ENCODE measurements at places on chromosomes 5 and 9.
A peak's percentile ranks its signal among the peaks of the same experiment; 100 is the strongest.

DNA sequence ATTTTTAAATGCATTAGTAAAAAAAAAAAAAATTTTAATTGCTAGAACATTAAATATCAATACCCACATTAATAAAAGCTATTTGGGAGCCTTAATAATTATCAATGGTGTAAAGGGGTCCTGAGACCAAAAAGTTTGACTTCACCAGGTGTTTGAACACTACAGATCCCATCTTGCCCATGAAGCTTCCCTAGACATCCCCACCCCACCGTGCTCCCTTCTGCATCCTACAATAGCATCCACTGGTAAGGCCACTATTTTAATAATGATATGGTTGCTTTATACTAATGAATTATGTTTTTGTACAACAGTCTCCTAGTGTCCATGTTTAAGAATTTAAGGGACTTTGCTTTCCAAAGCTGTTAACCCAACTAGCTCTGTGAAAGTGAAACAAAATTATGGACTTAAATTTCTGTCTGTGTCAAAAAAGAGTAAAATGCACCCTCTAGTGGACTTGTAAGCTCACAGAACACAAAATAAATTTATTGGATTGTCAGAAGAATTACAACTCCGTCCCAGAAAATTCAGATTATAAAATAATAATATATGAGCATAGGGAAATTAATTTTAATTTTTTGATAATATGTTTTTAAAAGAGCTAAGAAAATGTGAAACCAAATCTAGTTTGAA lies 76.0 kb downstream of the ARL15 start:
- DNase-seq, result peak; percentile 17

GRCh38 chr5:144120661-144121180 lies 49.7 kb downstream of the YIPF5 start:
- DNase-seq, result no peak

DNA sequence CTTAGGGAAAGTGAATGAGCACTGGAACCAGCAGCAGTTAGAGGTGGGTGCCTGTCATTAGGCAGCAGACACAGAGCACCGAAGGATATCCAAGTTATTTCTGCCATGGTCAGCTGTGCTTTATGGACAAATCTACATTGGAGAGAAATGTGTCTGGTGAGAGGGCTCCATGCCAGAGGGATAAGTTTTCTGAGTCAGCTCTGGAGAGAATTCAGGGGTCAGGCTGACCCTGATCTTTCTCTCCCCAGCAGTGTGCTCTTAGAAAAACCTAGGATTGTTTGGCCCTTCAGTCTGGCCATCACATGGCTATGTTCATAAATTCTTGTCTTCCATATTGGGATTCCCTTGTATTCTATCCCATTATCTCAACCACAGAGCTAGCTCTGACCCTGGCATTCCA lies 8.9 kb upstream of the IL17B start:
- no peak for DNase-seq

GRCh38 chr9:121227862-121228261 lies 26.2 kb upstream of the RAB14 start:
- DNase-seq, result no peak

GRCh38 chr9:93894691-93895079 lies 60.5 kb downstream of the BARX1 start:
- DNase-seq, result no peak

DNA sequence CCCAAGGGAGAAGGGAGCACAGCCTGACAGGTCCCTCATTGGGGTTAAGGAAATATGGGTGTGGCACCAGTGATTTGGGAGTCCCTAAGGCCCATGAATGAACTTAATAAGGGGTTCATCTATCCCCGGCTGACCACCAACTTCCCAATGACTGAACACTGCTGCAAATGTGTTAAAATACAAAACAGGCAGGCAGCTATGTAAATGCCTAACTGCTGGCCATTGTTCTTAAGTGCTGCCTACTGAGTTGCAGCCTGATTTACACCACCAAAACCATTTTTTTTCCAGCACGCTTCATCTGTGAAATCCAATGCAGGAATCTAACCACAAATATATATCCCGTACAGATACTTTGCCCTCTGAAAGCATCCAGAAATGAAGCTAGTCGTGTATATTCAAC lies 478.5 kb downstream of the PTPRD start:
- DNase-seq, result no peak

- DNase-seq, result no peak
These were observed 4.2 kb downstream of the ASS1 start for GRCh38 chr9:130448771-130449603.

- no peak for DNase-seq
These were observed 64.3 kb downstream of the FEM1C start for GRCh38 chr5:115480271-115480670.

- peak; percentile 44 for DNase-seq
These were observed 1.2 kb downstream of the CKS2 start for GRCh38 chr9:89312222-89312571.

GRCh38 chr9:124527781-124528180 lies 20.6 kb upstream of the NR5A1 start:
- DNase-seq, result no peak

DNA sequence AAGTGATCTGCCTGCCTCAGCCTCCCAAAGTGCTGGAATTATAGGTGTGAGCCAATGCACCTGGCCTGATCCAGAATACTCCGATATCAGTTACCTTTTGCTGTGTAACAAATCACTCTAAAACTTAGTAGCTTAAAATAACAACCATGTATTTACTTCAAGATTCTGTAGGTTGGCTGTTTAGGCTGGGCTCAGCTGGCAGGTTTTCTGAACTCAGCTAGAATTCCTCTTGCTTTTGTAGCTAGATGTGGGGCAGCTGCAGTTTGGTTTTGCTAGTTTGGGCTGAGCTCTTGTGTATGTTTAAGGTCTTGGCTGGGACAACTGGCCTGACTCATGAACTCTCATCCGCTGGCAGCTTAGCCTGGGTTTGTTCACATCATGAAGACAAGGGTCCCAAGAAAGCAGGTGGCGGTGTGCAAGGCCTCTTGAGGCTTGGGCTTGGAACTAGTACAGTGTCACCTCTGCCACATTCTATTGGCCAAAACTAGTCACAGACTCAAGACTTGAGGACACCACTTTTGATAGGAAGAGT lies 138.3 kb upstream of the SHB start:
- no peak for DNase-seq

DNA sequence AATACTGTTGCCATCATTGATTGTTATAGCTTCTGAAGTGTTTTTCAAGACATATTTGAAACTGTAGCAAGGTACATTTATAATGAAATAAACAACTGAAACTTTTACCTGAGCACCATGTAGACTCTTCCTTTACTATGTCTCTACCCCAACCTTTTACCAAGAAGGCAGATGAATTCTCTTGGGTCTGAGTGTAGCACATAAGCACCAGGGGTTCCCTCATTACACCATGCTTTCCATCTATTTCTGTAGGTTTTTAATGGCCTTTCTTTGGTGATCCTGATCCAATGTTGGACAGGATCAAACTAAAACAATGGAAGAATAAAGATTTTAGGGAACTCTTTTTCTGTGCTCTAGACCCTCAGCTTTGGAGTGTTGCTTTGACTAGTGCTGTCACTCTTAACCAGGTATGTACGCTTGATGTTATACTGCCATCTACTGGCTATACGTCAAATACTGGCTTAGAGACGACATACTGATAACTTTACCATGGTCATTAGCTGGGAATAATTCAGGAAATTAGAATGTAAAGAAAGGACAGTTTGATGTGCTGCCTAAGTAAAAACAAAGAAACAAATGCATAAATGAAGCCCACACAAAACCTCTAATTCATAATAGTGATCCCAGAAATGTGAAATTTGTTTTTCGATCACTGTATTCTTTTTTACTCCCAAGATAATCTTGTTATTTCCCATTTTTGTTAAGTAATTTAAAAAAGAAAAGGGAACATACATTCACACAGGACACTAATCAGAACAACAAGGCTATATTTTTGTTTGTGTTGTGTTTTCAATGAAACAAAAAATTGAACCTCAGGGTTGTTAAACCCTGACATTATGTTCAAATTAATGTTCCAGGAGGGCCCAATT lies 30.7 kb downstream of the IFNW1 start:
- DNase-seq, result peak; percentile 70

GRCh38 chr5:141101059-141101458 lies 786 bp downstream of the PCDHB3 start:
- no peak for DNase-seq

DNA sequence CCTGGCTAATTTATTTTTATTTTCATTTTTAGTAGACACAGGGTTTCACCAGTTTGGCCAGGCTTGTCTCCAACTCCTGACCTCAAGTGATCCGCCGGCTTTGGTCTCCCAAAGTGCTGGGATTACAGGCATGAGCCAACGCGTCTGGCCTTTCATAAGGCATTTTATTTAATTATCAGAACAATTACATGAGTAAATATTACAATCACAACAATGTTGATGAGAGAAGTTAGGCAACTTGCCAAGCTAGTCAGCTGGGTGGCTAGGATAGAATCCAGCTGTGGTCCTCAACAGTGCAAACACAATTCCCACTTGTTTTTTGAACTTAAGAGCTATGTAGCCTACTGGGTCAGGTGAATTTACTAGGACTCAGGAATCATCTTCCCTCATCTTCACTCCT lies 22.0 kb downstream of the C9orf57 start:
- DNase-seq, result no peak

DNA sequence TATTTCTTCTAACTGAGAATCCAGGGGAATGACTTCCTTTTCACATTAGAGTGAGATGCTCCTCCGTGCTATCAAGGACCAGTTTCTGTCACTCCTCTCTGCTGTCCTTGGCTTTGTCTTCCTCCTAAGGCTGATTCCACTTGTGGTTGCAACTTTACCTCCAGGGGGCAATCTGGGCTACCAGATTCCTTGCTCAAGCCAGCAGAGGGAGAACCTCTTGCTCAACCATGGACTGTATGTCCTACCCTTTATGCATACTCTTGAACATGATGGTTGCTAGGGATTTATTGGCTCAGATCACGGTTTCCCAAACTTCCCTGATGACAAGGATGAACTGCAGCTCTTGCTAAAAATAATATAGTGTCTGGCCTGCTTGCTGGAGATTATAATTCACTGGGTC lies 24.0 kb downstream of the NNT start:
- peak; percentile 7 for DNase-seq

DNA sequence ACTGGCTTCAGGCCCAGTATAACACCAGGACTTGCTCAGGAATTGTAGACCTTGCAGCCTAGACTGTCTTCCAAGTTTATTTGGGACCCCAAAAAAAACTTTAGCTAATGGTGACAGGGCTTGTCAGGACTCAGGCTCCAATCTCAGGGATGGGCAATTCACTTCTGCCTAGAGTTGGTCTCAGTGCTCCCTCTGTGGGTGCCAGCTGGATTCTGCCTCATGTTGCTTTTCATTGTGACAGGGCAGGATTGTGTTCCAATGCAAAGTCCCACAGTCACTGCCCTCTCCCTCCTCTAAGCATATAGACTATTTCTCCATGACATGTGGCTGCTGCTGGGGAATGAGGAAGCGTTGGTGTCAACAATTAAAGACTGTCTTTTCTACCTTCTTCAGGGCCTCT lies 174.7 kb downstream of the CYLC2 start:
- DNase-seq, result no peak

- no peak for DNase-seq
These were observed 89.5 kb downstream of the UGCG start for GRCh38 chr9:111986035-111986556.

- DNase-seq, result no peak
These were observed 3.8 kb upstream of the GGTA1 start for GRCh38 chr9:121503444-121503843.

GRCh38 chr9:136693490-136694162 lies 6.4 kb upstream of the AGPAT2 start:
- DNase-seq, result no peak

- no peak for DNase-seq
These were observed 154.9 kb upstream of the VLDLR start for GRCh38 chr9:2466703-2467102.

GRCh38 chr5:178293815-178294214 lies 61.2 kb upstream of the PHYKPL start:
- no peak for DNase-seq

GRCh38 chr9:137679249-137679648 lies 60.4 kb downstream of the EHMT1 start:
- DNase-seq, result no peak

DNA sequence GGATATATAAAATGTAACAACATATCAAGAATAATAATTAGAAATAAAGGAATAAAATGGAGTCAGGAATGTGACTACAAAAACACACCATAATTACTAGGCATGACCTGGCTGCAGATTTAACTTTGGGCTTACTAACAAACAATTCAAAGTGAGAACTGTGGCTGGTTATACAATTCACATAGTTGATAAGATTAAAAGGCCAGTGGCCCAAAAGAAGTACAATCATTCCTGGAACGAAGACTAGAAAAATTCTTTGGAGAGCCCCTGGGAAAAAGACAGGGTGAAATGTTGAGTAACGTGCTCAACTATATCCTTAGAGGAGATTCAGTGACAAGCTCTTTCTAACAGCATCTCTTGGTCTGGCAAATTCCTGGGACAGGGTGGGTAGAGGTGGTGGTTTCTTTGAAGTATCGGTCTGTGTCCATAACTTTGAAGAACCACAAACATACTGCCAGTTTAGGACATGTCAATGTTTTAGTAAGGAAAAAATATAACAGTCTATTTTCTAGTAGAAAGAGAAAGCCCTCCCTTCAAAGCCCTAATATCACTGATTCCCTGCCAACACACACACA lies 75.0 kb upstream of the IL6ST start:
- DNase-seq, result no peak

DNA sequence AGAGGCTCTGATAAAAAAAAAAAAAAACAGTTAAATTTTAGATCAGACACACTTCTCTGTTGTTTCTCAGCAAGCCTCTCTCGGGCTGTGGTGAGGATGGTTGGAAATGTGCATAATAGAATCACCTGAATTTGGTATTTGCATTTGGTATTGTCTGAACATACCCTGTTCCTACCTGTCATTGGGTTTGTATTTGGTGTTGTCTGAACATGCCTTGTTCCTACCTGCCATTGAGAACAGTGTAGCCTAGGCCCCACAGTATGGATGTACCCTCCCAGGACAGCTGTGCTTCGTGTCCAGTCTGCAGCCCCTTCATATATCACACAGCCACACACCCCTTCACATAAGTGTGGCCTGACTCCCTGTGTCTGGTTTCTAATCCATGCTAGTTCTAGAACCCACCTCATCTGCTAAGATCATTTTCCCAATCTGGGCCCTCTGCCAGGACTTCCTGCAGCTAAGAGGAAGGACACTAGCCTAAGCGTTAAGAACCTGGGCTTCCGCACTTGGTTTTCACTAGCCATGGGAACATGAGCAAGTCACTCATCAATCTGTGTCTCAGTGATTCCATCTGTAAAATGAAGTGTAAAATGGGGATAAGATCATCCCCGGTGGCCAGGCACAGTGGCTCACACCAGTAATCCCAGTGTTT lies 49.2 kb downstream of the ITGA2 start:
- no peak for DNase-seq

DNA sequence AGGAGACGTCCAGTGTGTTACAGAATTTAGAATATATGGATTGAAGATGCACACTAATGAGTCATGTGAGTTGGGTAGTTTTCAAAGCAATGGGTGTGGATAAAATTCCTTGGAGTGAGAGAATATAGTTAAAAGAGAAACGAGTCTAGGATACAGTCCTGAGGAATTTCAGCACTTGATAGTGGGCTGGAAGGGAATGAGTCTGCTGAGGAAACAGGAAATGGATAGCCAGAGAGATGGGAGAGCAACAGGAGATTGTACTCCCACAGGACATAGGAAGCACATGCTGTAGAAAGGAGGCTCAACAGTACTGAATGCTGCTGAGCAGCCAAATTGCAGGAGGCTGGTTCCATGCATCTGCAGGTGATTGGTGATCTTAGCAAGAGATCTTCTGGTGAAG lies 68.1 kb downstream of the FBN2 start:
- no peak for DNase-seq

All from activated CD4-positive, alpha-beta T cell treated with anti-CD3 and anti-CD28 coated beads, Interleukin-2, Interleukin-6, amounts not matched to agents 100 ng/mL and 50 ng/mL, durations not matched to agents 16 hours and 8 hours (primary cell).